Central memory CD8-positive, alpha-beta T cell (primary cell): ENCODE measurements at places on chromosomes 13 and 19.
A peak's percentile ranks its signal among the peaks of the same experiment; 100 is the strongest.

- peaks cover 29% of the 10 kb centered on the region for H3K36me3 ChIP-seq
- peaks cover 44% of the 10 kb centered on the region for H3K4me1 ChIP-seq
- no peak for DNase-seq
- H3K27ac ChIP-seq, result no peak overlapping the region
- H3K4me3 ChIP-seq, result no peak overlapping the region
These were observed 12.1 kb downstream of the AKAP11 start for GRCh38 chr13:42284068-42284467.

DNA sequence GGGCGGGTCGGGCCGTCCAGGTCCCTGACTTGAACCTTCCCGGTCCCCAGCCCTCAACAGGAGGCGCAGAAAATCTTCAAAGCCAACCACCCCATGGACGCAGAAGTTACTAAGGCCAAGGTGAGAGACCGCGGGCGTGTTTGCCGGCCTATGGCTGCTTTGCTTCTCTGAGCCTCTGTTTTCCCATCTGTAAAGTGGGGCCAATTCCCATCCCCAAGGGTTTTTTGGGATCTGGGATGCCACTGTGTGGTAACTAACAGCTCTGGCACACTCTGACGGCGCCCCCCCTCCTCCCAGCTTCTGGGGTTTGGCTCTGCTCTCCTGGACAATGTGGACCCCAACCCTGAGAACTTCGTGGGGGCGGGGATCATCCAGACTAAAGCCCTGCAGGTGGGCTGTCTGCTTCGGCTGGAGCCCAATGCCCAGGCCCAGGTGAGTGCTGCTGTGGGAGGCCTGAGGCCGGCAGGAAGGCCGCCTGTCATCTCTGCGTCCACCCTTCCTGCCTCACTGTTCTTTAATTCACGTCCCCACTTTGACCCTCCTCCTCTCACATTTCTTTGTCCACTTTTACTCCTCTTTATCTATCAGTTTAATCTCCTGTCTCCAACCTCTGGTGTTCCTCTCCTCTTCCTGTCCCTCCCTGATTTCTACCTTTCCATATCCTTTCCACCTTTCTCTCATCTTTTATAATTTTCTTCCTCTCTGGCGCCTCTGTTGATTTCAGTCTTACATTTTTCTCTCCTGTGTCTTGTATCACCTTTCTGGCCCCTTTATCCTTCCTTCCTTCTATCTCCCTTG, 7.1 kb downstream of the FUZ start:
- peaks cover 13% of the 10 kb centered on the region for H3K36me3 ChIP-seq
- no peak overlapping the region for H3K4me3 ChIP-seq

- DNase-seq, result no peak
- H3K36me3 ChIP-seq, result peaks cover 30% of the 10 kb centered on the region
- H3K27me3 ChIP-seq, result no peaks in the 10 kb centered on the region
- H3K27ac ChIP-seq, result peak overlapping the region; percentile 68
- H3K4me3 ChIP-seq, result peak overlapping the region; percentile 59
- H3K4me1 ChIP-seq, result peaks cover 59% of the 10 kb centered on the region
These were observed 10.7 kb downstream of the ELF1 start for GRCh38 chr13:41008349-41008980.

DNA sequence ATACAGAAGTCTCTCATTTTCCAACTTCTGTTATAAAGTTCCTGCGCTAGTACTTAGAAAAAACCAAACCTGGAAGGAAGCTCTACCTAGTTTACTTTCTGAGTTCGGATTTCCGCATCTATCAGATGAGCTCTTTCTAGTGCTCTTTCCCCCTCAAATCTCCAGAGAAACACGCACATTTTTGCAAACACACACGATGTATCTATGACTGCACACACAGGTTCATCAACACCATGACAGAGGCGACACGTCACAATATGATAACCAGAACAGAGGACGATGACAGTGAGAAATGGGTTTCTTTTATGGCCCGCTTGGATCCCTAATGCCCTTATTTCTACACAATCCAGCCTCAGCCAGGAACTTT, 629 bp upstream of the LRRC63 start:
- H3K27me3 ChIP-seq, result no peaks in the 10 kb centered on the region
- H3K27ac ChIP-seq, result peak overlapping the region; percentile 90
- peak overlapping the region; percentile 85 for H3K4me3 ChIP-seq
- peaks cover 18% of the 10 kb centered on the region for H3K4me1 ChIP-seq
- peak; percentile 39 for DNase-seq
- H3K36me3 ChIP-seq, result peaks cover 7% of the 10 kb centered on the region
